ENCODE measurements at places on chromosomes 1 and 21.

DNA sequence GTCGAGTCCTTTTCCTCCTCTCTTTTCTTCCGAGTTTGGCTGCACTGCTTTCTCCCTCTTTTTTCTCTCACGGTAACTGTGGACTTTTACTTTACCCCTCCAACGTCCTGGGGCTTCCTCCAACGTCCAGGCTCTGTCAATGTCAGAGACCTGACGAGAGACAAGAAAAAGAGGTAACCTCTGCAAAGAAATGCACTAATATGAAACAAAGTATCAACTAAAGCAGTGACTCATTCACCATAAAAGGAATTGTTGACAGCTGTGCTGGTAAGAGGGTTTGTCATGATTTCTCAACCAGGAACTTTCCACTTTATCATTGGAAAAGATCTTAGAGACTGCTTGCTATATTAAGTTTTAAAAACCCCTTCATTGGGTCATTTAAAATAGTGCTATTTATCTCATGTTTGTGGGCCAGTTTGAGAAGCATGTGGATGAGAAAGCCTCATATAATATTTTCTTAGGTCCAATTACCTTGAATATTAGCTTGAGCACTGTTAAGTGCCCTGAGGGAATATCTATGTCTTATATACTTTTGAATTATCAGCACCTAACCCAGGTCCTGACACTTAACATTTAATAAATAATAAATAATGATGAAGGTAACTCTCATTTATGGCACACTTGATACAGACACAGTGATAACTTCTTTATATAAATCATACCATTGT, at the start of gene GBP2:
TSS of gene GBP2 (minus strand) at position 202 of the 668 bp plus-strand sequence. CDS start 4,148 bp downstream, outside the sequence.
- no peak for DNase-seq

GRCh38 chr1:215457213-215457612, 109.9 kb upstream of the KCTD3 start:
- DNase-seq = no peak

DNA sequence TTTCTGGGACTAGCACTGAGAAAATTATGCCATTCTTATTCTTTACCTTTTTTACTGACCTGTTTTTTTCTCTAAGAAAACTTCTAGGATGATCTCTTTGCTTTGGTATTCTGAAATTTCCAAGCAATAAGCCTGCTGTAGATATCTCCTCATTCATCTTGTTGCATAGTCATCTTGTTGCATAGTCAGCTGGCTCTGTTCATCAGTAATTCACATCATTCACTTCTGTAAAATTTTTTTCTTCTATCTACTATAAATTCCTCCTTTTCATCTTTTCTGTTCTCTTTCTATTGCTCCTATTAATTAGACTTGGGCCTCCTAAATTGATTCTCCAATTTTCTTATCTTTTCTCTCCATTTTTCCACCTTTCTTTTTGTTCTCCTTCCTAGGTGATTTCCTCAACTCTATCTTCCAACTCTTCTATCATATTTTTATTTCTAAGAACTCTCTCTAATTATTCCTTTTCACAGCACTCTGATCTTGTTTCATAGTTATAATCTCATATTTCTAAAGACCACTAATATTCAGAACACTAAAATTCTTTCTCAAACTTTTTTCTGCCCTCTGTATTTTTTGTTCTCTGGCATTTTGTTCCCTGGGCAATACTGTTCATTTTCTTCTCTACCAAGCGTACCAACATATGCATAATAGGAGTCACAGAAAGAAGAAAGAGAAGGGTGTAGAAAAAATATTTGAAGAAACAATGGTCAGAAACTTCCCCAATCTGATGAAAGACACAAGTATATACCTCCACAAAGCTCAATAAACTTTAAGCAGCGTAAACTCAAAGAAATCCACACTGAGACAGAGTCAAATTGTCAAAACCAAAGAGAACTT, 17.7 kb downstream of the TUT4 start:
- DNase-seq = no peak

DNA sequence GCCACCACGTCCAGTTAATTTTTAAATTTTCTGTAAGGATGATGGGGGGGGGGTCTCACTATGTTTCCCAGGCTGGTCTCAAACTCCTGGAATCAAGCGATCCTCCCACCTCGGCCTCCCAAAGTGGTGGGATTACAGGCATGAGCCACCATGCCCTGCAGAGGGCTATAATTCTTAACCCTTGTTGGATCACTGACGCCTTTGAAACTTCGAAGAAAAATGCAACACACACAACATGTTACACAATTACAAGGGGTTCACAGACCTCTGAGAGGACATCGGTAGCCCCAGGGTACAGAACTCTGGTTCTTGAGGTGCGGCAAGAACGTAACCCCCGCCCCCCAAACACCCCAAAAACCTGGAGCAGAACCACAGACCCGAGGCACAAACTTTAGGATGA, 8.4 kb upstream of the LUZP1 start:
- no peak for DNase-seq

DNA sequence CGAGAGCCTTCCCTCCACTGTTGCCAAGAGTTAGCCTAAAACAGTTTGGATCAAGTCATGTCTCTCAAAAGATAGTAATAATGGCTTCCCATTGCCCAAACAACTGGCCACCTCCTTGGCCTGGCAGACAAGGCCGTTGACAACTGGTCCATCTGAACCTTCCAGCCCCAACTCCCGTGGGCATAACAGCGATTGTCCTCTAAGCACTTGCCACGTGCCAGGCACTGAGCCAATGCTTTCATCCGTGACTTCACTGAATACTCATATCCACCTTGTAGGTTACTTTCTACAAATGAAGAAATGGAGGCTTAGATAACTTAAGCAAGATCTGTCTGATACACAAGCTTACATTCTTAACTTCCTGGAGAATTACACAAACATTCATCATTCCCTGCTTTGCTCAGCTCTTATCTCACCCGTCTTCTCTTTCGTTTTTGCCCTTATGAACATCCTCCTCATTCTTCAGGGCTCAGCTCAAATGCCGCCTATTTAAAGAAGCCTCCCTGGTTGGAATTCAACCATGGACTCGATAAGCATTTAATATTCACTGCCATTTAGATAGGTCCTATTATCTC, 106.4 kb downstream of the KCND3 start:
- no peak for DNase-seq
